SK-N-DZ (cell line): ENCODE measurements at places on chromosomes 5 and 9.

DNA sequence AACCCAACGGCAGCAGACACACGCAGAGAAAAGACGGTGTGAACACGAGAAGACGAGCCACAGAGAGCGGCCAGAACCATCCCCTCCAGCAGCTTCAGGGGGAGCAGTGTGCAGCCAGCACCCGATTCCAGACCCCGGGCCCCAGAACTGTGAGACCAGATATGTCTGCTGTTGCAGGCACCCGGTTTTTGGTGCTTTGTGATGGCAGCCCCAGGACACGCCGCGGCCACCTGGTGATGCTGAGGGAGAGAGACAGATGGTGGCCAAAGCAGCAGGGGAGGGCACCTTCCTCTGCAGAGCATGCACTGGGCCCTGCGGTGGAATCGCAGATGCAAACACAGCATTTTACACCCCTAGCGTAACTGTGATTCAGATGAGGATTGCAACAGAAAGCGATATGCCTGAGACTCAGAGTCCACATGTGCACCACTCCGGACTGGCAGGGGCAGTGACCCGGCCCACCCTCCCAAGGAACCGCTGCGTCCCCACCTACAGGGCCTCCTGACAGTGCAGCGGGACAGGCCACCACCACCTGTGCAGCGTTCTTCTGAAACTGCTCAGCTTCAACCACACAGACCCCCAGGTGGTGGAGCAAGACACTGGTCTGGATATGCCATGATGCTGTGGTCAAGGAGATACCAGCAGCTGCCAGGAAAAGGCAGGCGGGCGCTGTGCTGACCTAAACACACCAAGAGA is 24.0 kb downstream of the ZDHHC11B start:
- no peak for DNase-seq

DNA sequence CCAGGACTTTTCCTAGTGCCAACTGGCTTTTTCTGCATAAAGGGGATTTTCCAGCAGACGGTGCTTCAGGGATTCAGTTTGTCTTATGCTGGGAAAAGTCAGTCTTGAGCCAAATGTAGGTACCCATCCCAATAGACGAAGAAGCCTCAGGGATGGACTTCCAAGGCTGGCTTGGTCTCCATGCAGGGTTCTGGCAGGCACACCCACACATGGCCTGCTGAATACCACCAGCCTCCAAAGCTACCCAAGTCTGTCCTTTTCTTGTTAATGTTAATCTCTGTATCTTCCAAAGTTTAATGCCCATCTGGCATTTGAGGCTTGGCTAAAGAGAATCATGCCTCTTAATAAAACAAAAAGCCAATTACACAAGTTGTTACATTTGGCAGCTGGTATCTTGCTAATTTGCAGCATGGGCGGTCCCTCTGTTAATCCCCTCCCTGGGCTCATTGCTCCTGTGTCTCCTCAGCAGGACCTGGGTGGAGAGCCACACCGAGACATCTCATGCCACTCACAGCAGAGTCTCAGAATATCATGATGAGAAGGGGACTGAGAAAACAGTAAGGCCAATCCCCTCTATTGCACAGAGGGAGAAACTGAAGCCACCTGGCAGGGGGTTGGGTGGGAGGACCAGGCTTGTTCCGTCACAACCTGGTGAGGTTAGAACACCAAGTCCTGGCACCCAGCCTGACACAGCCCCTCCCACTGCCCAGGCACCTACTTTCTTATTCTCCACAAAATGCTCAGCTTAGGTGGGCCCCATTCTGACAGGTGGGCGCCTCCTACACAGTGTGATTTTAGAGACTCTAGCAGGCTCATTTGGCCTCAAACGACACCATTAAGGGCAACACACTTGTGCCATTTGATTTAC is 243.2 kb downstream of the FSTL4 start:
- no peak for DNase-seq

DNA sequence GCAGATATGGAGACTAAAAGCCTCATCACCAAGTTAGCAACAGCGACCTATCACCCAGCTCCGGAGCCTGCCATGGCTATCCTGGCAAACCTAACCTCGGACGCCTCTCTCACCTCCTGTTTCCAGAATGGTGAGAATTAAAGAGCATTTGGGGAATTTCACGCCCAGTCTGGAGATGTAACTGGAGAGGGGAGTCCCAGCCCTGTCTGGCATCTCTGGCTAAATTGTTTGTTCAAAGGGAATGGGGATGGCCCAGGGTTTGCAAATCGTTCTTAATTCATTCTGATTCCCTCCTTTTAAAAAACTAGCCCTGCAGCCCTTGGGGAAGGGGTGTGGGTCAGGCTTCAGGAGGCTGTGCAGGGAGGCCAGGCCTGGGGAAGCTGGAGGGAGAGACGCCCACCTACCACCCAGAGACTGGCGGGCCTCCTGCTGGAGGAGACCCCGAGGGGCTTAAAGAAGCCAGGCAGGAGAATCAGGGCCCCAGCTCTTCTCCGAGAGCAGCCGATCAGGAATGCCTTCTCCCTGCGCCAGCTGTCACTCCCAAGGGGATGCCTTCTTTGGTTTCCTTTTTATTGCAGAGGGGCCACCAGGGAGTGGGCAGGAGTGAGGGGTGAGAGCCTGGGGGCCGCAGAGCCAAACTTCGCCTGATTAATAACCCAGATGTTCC is 964 bp upstream of the COL5A1 start:
- DNase-seq = no peak

DNA sequence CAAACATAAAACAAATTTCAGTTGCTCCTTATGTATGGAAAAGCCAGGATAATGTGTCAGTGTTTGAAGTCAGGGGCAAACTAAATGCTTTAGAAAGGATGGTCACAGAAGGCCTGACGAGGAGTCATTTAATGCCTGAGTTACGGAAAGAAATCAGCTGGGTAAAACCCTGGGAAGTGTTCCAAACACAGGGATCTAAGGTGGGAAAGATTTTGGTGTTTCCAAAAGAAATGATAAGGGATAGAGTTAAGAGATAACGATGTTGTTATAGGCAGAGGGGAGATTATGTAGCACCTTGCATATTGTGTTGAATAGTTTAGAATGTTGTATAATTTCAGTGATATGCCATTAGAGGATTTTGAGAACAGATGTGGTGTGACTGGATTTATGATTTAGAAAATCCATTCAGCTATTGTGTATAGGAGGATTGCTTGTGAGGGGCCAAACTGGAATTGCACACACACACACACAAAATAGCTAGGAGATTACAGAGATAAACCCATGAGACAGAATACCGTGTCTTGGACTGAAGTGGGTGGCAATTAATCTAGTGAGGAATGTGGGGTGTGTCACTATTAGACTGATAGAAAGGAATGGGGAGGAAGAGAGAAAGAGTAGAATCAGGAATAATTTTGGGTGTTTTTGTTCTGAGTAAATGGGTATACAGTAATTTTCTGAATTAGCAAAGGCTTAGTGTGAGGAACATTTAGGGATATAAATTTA is 274.2 kb upstream of the DAB2 start:
- no peak for DNase-seq

GRCh38 chr5:69042500-69042899 is 51.3 kb upstream of the SLC30A5 start:
- DNase-seq = no peak

GRCh38 chr5:546376-546908 is 22.2 kb upstream of the SLC9A3 start:
- DNase-seq = no peak

GRCh38 chr5:96718635-96719077 is 56.5 kb downstream of the CAST start:
- no peak for DNase-seq

- DNase-seq = no peak
These were observed 632.5 kb upstream of the ST8SIA4 start for GRCh38 chr5:101535626-101536025.

- DNase-seq = no peak
These were observed 561.4 kb downstream of the BNC2 start for GRCh38 chr9:16309082-16309468.

DNA sequence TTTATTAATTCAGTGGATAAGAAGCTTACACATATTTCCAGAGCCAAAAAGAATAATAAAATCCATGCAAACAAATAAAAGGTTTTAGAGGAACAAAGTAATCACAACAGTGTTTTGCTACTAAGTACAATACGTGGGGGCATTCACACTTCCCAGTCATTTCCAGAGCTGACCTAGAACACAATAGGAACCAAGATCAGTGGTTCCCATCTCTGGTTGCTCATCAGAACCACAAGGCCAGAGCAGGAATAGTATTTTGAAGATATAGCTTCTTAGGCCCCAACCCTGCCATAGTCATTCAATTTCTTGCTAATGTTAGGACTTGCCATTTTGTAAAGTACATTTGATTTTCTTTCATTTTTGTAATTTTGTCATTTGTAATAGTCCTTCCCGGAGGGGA is 215.4 kb downstream of the NR3C1 start:
- DNase-seq = no peak

DNA sequence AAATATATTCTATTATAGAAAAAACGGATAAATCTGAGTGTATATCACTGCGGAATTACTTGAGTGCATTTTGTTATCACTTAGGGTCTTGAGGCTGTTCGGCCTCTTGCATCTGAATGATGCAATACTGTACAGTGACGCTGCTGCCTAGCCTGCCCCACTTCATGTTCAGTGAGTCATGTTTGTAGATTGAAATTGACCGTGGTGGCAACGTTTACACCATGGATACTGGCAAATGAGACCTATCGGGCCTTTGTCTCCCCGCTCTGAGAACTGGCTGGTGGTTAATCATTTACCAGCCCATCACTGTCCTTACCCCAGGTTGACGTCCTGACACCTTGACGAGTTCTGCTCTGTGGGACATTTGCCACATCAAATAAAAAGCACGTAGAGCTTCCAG is 510.1 kb upstream of the ADAMTS16 start:
- DNase-seq = no peak

- no peak for DNase-seq
These were observed 19.4 kb upstream of the RHOBTB3 start for GRCh38 chr5:95711501-95712346.

GRCh38 chr5:140546851-140547507 is 483 bp upstream of the EIF4EBP3 start:
- DNase-seq = no peak

DNA sequence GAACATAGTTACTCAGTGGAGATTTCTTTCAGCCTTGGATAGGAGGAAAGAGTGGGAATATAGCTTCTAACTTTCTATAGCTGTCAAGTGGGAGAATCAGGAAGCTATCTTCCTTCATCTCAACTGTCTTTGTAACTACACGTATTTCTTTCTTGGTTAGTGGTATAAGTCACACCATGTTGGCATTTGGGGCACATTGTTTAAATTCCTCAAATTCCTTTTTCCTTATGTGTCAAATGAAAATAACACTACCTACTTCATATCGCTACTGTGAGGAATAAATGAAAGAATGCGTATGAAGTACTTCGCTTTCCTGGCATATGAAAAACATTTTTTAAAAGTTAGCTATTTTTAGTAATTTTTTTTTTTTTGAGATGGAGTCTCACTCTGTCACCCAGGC is 1082.5 kb upstream of the WWC1 start:
- no peak for DNase-seq

- no peak for DNase-seq
These were observed 383.4 kb downstream of the BRINP1 start for GRCh38 chr9:118985851-118986250.

- DNase-seq = peak; percentile 51
These were observed 113.0 kb downstream of the RPS23 start for GRCh38 chr5:82164977-82165713.

- DNase-seq = no peak
These were observed 20.7 kb downstream of the ITGA1 start for GRCh38 chr5:52808316-52808901.

DNA sequence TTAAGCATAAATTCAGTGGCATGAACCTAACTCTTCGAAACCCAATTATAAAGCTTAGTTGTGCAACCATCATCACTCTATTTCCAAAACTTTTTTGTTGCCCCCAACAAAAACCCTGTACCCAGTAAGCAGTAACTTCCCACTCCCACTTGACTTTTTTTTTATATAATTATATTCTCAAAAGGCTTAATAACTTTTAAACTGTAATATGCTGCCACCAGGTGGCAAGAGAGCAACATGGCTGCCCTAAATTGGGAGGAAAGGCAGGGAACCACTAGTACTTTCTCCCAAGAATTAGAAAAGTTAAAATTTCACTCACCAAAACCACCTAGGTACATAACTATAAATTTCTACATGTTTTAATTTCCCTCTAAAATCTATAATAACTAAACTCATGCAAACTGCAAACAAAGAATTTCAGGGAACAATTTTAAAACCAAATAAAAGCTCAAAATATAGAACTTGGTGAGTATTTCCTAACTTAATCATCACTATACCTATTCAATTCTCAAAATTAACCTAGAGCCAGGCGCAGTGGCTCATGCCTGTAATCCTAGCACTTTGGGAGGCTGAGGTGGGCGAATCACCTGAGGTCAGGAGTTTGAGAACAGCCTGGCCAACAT is 50.2 kb upstream of the RNF38 start:
- DNase-seq = peak; percentile 34

GRCh38 chr5:111722140-111722539 is 34.9 kb downstream of the NREP start:
- no peak for DNase-seq

GRCh38 chr9:135023786-135024405 is 63.6 kb upstream of the OLFM1 start:
- DNase-seq = no peak

- no peak for DNase-seq
These were observed 20.5 kb downstream of the CSF1R start for GRCh38 chr5:150065886-150066285.

- DNase-seq = no peak
These were observed 324.7 kb downstream of the TLE4 start for GRCh38 chr9:79896390-79896980.

DNA sequence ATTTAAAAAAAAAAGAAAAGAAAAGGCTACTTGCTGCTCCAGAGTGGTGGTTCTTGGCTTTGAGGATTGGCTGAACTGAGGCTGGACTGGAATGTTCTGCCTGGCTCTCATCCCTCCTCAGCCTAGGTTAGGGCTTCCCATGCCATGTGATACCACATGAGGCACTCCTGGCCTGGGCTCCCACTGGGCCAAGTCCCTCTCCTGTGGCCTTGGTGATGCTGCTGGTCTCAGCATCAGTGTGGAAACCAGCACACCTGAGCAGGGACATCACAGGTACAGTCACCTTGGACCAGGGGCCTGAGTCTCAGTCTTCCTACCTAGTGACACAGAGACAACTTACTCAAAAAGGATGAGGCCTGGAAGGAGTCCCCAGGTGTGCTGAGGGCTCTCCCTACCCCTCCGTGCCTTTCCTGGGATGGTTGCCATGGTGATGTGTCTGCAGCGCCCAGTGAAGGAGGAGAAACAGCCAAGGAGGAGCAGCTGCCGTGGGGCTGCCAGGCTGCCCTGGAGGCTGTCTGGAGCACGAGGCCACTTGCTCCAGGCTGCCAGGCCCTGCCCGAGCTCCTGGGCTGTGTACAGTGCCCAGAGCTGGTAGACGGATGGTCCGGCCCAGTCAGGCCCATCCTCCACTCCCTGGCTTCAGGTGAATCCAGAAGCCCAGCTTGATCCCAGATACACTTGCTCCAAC is 71.0 kb downstream of the WNK2 start:
- DNase-seq = no peak

- no peak for DNase-seq
These were observed 805.5 kb downstream of the EFNA5 start for GRCh38 chr5:106865279-106865678.

- no peak for DNase-seq
These were observed 421.7 kb upstream of the KIF2A start for GRCh38 chr5:61884252-61884855.
